ENCODE measurements at places on chromosomes 6 and 20. TPM values are rescaled to one million over a fixed set of nuclear protein-coding genes. Genes with fewer than 3 reads are reported as not detected.

DNA sequence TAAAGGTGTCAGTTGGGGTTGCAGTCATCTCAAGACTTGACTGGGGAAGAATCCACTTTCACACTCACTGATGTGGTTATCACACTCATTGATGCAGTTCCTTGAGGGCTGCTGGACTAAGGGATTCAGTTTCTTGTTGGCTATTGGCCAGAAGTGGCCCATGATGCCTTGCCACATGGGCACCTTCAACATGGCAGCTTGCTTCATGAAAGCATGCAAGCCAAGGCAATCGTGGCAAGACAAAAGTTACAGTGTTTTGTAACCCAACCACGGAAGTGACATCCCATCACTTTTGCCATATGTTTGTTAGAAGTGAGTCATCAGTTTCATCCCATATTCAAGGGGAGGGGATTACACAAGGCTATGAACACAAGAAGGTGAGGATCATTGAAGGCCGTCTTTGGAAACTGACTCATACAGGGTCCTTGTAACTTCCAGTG is 3.8 kb upstream of the RANBP9 start:
- no peak for DNase-seq

DNA sequence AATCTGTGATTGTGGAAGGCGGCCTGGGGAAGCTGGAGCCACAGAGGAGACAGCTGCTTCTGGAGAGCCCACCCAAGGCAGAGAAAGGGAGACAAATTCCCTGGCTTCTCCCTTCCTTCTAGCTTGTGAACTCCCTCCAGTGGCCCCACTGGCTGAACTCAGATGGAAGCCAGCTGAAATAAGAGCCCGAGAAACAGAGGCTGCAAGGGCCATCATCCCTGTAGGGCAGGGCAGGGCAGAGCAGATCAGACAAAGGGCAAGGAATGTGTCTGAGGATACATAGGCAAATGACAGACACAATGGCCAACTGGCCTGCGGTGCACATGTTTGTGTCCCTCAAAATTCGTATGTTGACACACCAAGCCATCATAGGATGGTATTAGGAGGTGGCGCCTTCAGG is 25.3 kb downstream of the MDFI start:
- DNase-seq = no peak

GRCh38 chr6:159301277-159301676 is 132.1 kb downstream of the FNDC1 start:
- no peak for DNase-seq

DNA sequence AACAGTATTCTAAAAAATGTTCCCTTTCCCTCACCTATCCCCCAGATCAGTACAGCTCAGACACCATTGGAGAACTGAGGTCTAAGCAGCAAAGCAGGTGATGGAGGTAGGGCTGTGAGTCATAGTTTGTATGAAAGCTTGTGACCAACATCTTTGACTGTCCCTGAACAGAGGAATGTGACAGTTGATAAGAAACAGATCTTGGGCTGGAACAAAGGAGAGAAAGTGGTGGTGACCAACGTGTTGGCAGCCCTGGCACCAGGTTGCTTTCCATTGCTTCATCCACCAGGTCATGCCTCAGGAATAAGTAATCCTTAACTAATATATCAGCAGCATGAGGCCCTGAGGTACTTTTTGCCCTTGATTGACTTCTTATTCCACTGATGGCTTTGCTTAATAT is 19.9 kb upstream of the CRIP3 start:
- peak; percentile 80 for DNase-seq

GRCh38 chr6:131717836-131718542 is 7.2 kb upstream of the CTAGE9 start:
- no peak for DNase-seq

Gene ETV7
- not detected for total RNA-seq

Gene VSX1
- not detected for total RNA-seq

Gene BPIFB4
- total RNA-seq = not detected

DNA sequence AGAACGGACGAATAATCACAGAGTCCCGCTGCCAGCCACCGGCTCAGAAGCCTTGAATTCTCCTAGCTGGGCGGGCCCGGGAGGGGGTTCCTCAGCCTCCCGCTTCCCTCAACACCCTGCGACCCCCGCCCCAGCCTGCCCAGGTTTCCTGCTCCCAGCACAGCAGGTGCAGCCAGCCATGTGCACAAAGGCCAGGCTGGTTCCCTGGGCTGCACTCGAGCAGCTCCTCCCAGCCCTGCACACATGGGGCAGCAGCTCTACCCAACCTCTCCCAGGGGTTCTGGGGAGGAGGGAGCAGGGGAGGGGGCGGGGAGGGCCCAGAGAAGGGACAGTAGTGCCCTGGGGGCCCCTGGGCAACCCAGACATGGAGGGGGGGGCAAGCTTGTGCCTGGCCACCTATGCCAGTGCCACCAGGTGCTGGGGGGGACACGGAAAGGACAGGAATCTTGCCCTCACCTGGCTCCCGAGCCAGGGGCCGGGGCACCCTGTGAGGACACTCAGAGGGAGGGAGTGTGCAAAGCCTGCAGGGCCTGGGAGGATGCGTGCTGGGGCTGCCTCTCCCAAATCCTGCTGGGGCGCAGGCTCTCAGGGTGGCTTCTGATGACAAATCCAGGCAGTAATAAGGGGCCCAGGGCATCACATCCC is 1.2 kb upstream of the NTSR1 start:
- DNase-seq = no peak

DNA sequence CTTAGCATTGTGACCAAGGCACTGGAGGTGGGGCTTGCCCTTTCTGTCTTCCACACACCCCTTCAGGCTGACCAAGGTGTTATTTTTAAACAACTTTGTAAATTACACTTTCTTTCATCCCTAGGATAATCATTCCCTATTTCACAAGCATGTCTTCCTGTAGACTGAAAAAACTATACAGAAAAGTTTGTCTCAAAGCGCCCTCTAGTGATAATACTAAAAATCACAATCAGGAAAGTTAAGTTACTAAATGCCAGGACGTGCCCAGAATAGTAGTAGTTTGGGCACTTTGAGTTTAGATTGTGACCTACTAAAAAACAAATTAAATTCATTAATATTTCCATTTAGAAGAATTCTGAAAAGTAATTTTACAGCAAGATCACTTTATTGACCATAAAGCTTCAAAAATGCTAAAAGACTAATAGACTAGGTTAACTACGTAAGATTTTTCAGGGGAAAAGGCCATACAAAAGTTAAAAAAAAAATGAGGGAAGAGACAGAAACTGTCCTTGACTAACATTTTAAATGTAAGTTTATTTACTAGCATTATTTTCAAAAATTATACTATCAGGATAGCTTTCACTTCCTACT is 123.3 kb upstream of the DUSP22 start:
- peak; percentile 46 for DNase-seq

DNA sequence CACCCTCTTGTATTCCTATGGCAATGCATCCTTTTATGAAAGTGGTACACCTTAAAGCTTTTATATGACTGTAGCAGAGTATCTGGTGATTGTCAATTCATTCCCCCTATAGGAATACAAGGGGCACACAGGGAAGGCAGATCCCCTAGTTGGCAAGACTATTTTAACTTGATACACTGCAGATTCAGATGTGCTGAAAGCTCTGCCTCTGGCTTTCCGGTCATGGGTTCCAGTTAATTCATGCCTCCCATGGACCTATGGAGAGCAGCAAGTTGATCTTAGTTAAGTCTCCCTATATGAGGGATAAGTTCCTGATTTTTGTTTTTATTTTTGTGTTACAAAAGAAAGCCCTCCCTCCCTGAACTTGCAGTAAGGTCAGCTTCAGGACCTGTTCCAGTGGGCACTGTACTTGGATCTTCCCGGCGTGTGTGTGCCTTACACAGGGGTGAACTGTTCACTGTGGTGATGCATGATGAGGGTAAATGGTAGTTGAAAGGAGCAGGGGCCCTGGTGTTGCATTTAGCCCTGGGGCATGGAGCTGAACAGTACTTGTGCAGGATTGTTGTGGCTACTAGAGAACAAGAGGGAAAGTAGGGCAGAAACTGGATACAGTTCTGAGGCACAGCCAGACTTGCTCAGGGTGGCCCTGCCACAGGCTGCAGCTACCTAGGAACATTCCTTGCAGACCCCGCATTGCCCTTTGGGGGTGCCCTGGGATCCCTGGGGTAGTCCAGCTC is 292.1 kb downstream of the ESR1 start:
- DNase-seq = no peak

GRCh38 chr6:92681401-92681800 is 738.0 kb downstream of the EPHA7 start:
- DNase-seq = no peak

DNA sequence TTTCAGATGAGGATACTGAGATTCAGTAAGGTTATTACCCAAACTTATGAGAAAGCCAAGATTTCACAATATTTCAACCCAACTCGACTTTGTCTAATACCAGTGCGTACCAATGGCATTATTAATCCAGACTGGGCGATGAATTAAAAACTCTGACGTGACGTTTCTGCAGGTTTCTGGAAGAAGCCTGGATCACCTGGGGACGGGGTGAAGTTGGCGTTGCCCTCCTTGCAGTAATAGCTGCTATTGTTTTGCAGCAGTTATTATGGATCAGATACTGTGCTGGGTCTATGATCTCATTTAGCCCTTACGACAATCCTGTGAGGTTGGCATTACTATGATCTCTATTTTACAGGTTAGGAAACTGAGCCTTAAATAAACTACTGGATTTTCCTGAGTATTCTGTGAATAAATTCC is 569 bp upstream of the CDC5L start:
- DNase-seq = no peak

DNA sequence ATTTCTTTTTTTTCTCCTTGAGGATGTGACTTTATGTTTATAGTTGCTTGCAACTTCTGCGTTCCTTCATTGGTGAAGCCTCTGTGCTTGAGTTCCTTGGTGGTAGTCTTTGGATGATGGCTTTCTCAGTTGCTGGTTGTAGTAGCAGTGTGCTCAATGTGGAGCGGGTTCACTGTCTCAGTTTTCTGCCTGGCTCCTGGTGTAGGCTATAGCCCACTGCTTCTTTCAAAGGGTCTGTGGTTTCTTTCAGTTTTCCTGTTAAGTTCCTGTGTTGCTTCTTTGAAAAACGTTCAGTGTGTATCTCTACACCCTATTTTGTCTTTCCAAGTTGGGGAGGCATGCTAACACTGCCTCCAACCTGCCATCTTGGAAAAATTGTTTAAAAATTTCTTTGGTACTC is 33.9 kb upstream of the ZBTB24 start:
- DNase-seq = no peak

DNA sequence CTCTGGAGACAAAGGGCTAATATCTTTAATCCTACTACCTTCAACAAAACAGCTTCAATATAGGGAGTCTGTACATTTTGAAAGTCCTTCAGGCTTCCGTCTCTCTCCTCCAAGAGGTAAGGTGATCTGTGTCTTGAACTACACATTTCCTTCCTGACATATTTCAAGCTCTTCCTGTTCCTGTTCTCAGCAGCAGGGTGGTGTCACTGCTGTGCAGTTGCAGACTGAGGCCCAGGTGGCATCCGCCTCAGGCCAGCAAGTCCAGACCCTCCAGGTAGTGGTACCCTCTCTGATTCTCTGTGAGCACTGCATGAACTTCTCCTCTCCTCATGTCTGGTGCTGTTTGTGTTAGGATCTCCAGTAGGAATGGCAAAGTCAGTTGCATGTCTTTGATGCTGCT is 7.8 kb downstream of the NFYA start:
- DNase-seq = no peak

Gene OPRL1
- 0.38 TPM for total RNA-seq

DNA sequence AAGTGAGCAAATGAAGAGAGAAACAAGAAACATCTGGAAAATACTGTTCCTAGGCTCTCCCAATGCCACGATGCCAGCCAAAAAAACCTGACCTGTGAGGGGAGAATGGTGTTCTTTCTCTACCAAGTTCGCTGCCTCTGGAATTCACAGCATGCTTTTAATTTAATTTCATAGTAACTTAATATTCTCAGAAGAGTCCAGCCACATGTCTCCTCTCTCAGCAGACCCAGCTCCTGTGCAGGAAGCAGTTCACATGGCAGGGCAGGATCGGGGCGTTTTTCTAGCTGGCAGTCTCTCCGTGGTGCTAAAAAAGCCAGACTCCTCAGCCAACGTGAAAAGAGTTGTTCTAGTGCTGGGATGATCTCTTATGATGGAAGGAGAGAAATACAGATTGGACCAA is 57.5 kb downstream of the BFSP1 start:
- no peak for DNase-seq

Gene RFX6
- total RNA-seq = not detected

Gene MTCH1
- total RNA-seq = 216 TPM

- DNase-seq = peak; percentile 44
These were observed 526.7 kb upstream of the ADGRB3 start for GRCh38 chr6:68108233-68108835.
